Thoracic aorta (tissue), 2 donors: ENCODE measurements at places on chromosomes 4 and X.

DNA sequence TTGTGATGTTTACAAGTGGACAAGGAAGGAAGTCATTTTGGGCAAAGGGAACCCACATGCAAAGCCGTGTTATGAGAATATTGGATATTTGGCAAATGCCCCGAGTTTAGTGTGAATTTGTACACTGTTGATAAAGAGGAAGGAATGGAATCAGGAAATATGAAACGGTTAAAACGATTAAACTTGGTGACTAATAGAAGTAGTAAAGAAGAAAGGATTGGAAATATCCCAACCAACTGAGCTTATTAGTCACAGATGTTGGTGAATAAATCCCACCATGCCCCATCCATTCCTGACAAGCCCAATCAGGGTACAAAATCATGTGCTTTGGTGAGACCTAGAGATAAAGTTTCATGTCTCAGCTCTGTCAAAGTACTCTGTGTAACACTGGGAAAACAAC, 22.0 kb downstream of the ARHGAP24 start:
- no peak for DNase-seq
- no peaks in the 10 kb centered on the region for H3K36me3 ChIP-seq
- H3K4me1 ChIP-seq = peaks cover 27% of the 10 kb centered on the region
- no peak overlapping the region for H3K4me3 ChIP-seq
- H3K27ac ChIP-seq = no peak overlapping the region
- H3K27me3 ChIP-seq = no peaks in the 10 kb centered on the region

DNA sequence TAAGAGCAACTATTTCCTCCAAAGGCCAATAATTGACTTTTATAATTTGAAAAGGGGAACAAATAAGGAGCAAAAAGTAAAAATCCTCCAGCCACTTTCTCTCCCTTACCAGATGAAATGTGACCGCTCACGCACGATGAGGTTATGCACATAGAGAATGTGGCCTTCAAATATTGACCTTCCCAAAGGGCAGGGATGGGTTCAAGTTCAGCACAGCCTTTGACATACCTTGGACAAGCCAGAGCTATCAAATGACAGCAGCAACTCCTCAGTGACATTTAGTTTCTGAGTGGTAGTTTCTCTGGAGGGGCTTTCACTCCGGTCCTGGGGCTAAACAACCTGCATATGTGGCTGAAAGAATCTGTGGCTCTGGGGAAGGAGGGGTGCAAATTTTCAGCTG, 50.7 kb downstream of the AMOT start:
- no peaks in the 10 kb centered on the region for H3K27me3 ChIP-seq
- no peaks in the 10 kb centered on the region for H3K36me3 ChIP-seq
- no peak overlapping the region for H3K27ac ChIP-seq

- DNase-seq = no peak
- H3K4me1 ChIP-seq = peaks cover 9% of the 10 kb centered on the region
- H3K36me3 ChIP-seq = no peaks in the 10 kb centered on the region
- H3K27ac ChIP-seq = no peak overlapping the region
- no peaks in the 10 kb centered on the region for H3K27me3 ChIP-seq
- no peak overlapping the region for H3K4me3 ChIP-seq
Observed at GRCh38 chr4:14644580-14645282, 357.6 kb upstream of the CPEB2 start.

DNA sequence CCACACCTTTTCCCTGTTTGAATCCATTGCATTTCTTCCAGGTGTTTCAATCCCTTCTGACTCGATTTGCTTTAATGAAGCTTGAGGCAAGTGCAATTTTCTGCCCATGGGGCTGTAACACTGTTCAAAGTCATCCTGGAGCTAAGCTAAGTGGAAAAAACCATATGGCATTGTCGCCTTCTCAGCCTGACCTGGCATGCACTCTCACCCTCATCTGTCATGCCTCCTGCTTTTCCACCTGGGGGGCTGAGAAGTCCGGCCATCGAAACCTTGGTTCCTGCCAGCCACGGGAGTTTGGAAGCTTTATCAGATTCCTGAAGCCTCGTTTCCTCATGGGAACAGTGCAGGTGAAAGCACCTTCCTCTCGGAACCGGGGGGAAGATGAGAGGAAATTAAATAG, 38.2 kb downstream of the WFS1 start:
- DNase-seq = no peak
- peaks cover 4% of the 10 kb centered on the region for H3K36me3 ChIP-seq
- H3K4me1 ChIP-seq = no peaks in the 10 kb centered on the region
- H3K27me3 ChIP-seq = no peaks in the 10 kb centered on the region

DNA sequence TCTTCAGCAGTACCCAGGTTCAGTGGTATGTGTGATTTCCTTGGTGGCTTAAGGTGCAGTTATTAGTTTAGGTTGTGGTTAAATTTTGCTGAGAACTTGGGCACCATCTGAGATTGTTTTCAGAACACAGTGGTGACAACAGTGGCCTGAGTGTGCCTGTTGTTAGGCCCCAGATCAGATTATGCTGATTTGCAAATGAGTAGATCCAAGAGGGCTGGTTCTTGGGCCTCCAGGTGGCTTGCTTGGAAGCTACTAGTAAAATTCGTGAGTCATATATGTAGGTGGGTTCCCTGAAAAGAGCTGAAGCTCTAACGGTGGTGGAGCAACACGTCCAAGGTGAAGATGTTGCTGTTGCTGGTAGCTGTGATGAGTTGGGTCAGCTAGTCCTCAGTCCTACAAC, 2619.6 kb downstream of the PCDH7 start:
- no peaks in the 10 kb centered on the region for H3K36me3 ChIP-seq
- no peak overlapping the region for H3K4me3 ChIP-seq
- H3K4me1 ChIP-seq = no peaks in the 10 kb centered on the region
- H3K27me3 ChIP-seq = no peaks in the 10 kb centered on the region
- H3K27ac ChIP-seq = no peak overlapping the region

GRCh38 chrX:69795702-69796101, 179.8 kb downstream of the EDA start:
- no peaks in the 10 kb centered on the region for H3K27me3 ChIP-seq
- no peaks in the 10 kb centered on the region for H3K4me1 ChIP-seq
- no peak for DNase-seq
- no peak overlapping the region for H3K4me3 ChIP-seq

- H3K4me3 ChIP-seq = no peak overlapping the region
- H3K4me1 ChIP-seq = peaks cover 4% of the 10 kb centered on the region
- DNase-seq = no peak
- no peaks in the 10 kb centered on the region for H3K27me3 ChIP-seq
Observed at GRCh38 chrX:39726771-39727170, 371.0 kb downstream of the BCOR start.

- H3K27me3 ChIP-seq = no peaks in the 10 kb centered on the region
- no peak overlapping the region for H3K4me3 ChIP-seq
- no peaks in the 10 kb centered on the region for H3K36me3 ChIP-seq
- no peak overlapping the region for H3K27ac ChIP-seq
Observed at GRCh38 chr4:114659386-114660008, 60.9 kb downstream of the UGT8 start.

- H3K27ac ChIP-seq = no peak overlapping the region
- no peak for DNase-seq
- no peaks in the 10 kb centered on the region for H3K27me3 ChIP-seq
Observed at GRCh38 chr4:8209181-8209874, 10.2 kb downstream of the SH3TC1 start.
